Hematopoietic multipotent progenitor cell (in vitro differentiated cells): ENCODE measurements at places on chromosomes 16 and 17.

DNA sequence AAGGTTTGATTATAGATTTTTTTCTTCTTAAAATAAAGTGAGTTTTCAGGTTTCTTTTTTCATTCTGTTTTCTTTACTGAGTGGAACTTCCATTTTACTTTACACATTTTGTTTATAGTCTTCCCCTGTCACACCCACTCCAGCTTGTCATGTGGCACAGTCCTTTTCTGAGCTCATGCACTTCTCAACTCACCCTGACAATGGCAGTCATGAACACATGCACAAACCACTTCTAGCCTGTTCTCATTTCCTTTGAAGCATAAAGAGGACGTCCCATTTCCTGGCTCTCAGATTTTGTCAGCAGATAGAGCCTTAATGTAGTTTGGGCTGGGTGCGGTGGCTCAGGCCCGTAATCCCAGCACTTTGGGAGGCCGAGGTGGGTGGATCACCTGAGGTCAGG, 168.0 kb downstream of the AHSP start:
- DNase-seq: peak; percentile 95

GRCh38 chr16:27972500-27972899, 91.0 kb downstream of the GSG1L start:
- DNase-seq: peak; percentile 55

- no peak for DNase-seq
Observed at GRCh38 chr17:59696682-59697277, 10.4 kb downstream of the PTRH2 start.

GRCh38 chr16:19578378-19578971, 23.0 kb downstream of the VPS35L start:
- no peak for DNase-seq
